ENCODE measurements at places on chromosomes 1 and 21. TPM values are rescaled to one million over a fixed set of nuclear protein-coding genes. Genes with fewer than 3 reads are reported as not detected.

Gene TAS1R1
- 0.40 TPM for total RNA-seq

Gene PRR9
- 127 TPM for total RNA-seq

Gene C4BPA
- total RNA-seq = 3.1 TPM

DNA sequence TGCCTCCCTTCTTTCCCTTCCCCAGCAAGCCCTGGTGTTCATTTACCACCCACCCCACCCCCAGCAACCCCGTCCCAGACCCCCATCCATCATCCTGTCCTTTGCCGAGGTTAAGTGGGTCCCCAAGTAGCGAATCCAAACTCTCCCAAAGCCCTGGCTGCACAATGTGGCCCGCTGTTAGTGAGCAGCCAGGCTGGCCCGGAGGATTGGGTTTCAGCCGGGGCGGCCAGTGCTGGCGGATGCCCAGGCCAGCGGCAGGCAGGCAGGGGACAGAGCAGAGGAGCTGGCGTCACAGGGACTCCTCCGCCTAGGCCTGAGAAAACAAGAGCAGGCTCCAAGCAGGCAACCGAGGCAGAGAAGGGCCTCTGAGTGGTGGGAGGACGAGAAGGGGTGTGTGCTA, 61.4 kb downstream of the EPHB2 start:
- DNase-seq = no peak

DNA sequence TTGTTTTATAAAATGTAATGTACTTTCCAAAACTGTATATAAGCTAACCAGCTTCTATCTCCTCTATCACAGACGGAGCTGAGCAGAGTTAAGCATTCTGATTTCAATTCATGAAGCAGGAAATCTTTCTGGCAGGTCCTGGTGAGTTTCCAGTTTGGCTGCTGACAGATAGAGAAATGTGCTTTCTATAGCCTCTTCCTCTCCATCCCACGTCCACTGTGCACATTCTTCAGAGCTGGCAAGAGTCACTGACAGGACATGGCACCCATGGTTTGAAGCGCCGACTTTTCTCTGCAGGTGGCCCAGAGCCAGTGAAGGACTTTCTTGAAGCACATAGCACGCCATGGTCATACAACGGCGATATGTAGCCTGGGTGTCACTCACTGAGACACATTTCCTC, 52.3 kb upstream of the POU2F1 start:
- no peak for DNase-seq

DNA sequence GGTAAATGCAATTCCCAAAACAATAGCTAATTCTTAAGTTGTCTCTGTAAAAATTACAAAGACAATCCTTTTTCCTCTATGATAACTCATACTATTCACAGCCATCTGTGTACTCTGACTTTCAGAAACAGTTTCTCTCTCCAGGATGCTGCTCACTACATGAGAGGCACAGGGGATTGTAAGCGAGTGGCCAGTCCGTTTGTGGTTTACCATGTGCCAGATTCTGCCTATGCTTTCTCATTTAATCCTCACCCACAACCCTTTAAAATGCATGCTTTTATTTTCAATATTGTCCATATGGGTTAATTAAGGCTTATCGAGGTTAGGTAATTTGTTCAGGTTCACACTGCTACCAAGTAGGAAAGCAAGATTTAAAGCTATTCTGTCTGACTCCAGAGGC, 23.0 kb downstream of the RGS1 start:
- DNase-seq = no peak

DNA sequence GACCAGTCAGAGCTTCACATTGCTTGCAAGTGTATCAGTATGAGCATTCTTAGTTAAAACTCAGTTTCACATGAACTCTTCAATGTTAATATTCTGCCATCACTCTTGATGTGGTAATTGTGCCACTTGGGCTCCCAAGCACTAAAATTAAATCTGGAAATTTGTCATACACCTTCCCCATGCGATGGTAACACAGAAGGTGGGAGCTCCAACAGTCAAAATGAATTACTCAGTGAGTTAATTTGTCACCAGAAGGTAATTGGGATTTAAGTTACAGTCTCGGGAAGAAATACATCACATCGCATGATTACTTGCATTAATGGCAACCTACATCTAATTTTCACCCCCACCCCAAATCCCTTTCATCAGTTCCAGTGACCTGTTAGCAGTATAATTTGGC, 376.5 kb upstream of the DAB1 start:
- no peak for DNase-seq

DNA sequence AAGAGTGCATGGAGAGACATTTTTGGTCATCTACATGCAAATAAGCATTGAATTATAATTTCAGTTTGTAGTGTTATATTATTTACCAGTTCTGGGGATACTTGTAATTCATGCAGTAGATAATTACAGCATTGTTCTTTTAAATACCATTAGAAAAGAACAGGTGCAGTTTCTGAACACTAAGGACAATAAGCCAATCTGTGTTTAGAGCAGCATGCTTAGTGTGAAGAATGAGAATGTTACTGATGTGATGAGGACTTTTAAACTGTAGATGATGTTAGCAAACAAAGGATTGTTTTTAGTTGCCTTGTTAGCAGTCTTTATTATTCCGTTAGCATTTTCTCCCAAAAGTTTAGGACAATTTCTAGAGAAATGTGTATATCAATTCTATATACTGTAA, 348.3 kb downstream of the BRINP3 start:
- no peak for DNase-seq

DNA sequence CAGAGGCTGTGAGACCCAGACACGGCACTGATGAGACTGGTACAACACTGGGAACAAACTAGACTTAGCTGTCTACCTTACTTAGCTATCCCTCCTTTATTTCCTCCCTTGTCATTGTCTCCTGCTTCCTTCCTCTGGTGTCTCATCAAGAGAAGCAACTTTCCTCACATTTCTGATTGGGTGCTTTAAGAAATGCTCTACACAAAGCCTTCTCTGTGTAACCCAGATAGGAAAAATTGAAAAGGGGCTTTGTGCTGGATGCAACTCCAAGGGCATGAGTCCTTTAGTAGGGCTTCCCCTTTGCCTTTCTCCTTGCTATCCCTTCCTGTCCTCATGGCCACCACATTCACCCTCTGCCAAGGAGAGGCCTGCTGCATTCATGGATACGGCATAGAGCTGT, 274.5 kb downstream of the VAV3 start:
- DNase-seq = no peak

- no peak for DNase-seq
Measured at GRCh38 chr1:67427947-67428346, 2.3 kb downstream of the SERBP1 start.

DNA sequence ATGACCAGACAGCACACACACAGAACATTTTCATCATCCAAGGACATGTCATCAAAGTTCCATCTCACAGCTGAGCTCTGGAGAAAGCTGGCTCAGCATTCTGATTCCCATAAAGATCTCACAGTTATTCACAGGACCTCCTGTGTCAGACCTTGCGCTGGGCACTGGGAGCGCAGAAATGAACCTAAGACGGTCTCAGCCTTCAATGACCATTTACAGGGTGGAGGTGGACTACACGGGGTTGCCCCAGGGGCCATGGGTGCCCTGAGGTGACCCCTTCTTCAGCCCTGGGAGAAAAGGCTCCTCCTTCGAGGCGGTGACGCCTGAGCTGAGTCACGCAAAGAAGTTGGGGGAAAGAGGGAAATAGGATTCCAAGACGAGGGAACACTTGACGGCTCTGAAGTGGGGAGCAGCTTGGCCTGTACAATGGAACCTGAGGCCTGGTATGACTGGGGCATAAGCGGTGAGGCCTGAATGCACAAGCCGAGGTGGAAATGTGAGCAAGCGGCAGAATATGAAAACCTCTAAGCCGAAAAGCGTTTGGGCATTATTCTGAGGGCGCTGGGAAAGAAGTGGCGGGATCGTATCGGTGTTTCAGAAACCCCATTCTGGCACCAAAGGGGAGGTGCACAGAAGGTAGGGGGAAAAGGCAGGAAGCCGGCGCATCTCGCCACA, 797 bp downstream of the CC2D1B start:
- peak; percentile 81 for DNase-seq

- DNase-seq = peak; percentile 43
Measured at GRCh38 chr1:37890378-37891014, 31.1 kb upstream of the MTF1 start.

DNA sequence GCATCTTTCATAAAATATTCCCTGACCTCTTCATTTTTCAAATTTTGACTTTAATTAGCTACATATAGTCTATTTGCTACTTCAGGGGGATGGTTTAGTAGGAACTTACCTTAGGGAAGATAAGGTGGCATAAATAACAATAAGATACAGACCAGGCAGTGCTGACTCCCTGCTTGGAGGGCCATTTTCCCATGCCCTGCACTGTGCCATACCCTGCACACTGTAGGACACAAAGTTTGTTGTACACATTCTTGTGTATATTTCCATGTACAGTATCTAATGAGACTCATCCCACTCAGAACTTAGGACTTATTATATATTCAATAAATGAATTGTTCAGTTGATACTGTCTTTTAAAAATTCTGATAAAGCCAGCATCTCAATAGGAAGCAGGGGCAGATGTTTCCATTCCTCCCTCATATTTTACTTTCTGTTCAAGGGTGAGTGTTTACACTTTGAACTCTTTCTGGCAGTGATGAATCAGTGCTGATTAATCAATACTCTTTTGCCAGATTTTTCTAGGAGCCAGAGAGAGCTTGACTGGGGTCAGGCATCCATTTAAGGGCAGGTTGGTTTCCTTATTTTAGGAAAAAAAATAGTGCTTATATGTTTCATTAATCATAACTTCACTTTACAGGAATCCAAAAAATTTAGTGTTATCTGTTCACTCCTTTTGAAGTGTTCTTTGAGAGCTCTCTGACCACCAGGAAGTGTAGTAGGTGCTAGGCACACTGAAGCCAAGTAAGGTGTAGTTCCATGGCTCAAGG, 30.6 kb downstream of the MPZL1 start:
- DNase-seq = no peak

DNA sequence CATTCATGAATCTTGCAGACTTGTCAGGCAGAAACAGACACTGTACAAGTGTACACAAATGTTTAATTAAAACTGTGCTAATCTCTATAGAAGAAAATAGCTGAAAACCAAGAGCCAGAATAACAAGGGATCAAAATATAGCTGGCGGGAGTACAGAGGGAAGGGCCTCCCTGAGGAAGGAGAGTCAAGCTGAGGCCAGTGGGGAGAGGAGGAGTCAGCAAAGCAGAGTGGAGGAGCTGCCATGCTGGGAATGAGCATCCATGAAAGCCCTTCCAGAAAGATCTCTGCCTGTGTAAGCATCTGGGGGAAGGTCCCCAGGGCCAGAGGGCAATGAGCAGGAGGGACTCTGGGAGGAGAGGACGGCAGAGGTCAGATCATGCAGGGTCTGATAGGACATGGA, 15.1 kb downstream of the SLAMF8 start:
- no peak for DNase-seq

- DNase-seq = no peak
Measured at GRCh38 chr1:5329068-5329739, 663.0 kb downstream of the NPHP4 start.

DNA sequence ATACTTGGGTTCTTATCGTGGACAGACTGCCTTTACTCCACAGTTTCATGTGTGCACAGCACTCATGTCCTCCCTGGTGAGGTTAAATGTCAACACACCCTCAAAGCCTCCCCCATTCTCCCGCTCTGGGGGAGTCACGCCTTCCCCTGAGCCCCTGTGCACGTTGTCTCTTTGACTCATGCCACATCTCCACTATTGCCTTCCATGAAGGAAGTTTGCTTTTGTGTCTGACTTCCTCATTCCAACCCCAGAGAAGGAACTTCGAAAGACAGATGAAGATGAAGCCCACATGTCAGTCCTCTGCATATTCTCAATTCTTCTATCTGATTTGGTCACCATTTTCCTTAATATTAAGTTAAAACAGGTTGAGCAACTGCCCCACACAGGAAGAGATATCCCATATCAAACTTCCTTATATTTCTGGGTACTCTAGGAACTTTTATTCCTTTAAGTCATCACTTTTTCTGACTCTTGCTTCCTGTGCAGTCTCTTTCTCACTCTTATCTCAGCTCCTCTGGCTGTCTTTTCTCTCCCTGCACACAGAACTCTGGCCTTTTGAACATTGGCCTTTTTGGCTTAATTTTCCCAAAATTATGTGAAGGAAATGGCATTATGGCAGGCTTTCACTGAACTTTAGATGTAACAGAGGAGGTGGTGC, 41.5 kb downstream of the C4BPA start:
- DNase-seq = no peak

DNA sequence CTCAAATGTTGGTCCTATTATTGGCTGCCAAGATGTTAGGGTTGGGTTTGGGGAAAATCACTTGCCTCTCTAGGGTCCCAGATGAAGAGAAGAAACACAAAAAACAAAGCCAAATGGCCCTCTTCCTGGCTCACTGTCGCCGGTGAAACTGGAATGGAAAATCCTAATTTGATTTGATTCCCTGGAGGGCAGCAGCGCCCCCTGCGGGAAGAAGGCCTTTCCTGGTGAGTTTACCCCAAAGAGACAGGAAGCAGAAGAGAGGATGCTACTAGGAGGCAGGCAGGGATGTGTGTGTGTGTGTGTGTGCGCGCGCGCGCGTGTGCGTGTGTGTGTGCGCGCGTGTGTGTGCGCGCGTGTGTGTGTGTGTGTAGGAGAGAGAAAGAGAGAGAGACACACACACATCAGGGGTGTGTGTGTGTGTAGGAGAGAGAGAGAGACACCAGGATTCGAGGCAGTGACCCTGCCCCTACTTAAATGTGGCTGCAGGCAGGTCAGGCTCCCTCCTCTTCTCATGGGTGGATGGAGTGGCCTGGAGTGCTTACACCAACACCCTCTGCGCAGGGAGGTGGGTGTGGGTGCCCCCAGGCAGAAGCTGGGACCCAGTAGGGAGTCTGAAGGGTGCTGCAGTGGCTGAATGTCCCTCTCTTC, 3.1 kb upstream of the SELENON start:
- DNase-seq = no peak

DNA sequence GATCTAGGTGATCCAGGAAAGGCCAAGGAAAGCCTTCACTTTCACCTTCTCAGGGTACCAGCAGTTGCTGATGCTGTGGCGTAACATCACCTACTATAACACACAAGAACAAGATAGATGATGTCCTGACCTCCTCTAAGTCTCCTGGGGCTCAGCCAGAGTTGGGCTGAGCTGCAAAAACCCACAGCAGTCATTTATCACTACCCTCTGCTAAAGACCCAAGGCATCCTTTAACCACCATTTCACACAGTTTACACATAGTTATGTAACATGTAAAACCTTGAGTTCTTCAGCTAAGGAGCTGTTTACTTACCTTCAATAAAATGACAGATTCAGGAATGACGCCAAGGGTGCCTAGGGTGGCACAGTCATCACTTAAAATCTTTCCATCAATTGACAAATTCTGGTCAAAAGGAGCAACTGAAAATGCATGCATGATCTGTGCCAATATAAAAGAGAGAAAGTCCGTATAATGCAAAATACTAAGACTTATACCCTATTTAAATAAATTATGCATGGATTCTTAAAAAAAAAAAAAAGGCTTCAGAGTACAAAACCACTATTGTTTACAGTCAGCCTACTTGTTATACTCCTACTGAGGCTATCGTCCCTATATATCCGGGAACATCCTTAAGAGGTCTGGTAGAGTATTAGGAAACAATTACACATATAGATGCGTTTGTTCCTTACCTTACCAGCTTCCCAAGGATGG, 20.7 kb upstream of the RAP1GAP start:
- no peak for DNase-seq

- peak; percentile 59 for DNase-seq
Measured at GRCh38 chr1:1603671-1604373, 3.9 kb upstream of the FNDC10 start.

- no peak for DNase-seq
Measured at GRCh38 chr1:166418344-166418933, 251.6 kb upstream of the FAM78B start.

- no peak for DNase-seq
Measured at GRCh38 chr1:227356620-227357146, 38.4 kb upstream of the CDC42BPA start.

- DNase-seq = no peak
Measured at GRCh38 chr1:78797108-78797781, 147.6 kb downstream of the IFI44 start.

Data from suprapubic skin (tissue), 4 donors.